ENCODE measurements at places on chromosomes 13 and 19.

- DNase-seq = no peak
Observed at GRCh38 chr13:18946738-18947137, 234.9 kb downstream of the TUBA3C start.

DNA sequence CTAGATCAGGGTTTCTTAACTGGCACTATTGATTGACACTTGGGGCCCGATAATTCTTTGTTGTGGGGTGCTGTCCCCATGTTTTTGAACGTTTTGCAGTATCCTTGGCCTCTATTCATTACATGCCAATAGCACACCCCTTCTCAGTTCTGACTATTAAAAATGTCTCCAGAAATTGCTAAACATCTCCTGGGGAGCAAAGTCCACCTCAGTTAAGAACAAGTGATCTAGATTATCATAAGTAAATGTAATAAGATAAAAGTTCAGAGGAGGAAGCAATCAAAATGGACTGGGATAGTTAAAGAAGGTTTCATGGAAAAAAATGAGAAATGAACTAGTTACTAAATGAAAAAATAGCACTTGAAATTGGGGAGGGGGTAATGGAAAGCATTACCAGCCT is 98.1 kb upstream of the MIR17HG start:
- DNase-seq = no peak

DNA sequence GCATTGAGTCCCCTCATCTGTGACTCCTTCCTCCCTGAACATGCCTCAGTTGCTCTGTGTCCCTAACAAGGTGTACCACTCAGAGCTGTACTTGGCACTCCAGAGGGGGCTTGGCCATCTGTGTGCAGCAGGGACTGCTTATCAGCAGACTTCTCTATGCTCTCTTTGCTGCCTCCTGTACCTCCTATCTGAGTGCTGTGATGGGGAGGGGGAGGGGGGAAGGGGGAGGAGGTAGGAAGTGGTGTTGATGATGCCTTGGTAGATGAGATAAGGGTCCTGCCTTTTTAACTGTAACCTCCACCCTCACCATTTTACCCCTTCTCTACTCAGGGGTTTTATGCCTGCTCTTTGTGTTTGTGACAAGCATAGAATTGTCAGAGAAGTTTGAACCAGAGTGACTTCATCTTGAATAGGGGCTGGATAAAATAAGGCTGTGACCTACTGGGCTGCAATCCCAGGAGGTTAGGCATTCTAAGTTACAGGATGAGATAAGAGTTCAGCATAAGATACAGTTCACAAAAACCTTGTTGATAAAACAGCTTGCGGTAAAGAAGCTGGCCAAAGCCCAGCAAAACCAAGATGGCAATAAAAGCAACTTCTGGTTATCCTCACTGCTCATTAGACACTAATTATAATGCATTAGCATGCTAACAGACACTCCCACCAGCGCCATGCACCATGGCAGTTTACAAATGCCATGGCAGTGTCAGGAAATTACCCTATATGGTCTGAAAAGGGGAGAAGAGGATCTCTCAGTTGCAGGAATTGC is 13.2 kb downstream of the PCDH8 start:
- DNase-seq = no peak

DNA sequence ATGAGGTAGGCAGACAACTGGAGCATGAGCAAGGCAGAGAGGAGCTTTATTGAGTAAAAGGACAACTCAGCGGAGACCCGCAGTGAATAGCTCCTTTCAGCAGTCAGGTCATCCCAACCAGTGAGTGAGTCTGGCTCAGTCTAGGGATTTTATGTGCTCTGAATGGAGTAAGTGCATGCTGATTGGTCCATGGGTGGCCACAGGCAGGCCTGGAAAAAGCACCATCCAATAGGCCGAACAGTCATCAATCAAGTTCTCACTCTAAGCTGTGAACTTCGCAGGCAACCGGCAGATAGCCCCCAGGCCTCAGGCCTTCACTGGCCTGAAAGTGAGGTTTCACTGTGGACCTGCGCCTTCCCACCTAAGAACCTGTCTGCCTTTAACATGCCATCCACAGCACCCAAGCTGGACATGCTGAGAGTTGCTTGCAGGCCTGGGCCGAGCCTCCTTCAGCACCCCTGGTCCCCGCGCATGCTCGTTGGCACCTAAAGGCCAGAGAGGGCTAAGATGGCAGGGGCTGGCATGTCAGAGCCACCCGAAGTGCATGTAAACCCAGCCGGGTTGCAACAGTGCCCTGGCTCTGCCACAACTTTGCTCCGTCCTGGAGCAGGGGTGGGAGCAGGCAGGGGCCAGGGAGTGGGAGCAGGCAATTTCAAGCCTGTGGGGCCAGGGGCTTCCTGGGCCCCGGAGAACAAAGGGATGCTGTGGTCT is 698.7 kb downstream of the SLITRK1 start:
- no peak for DNase-seq

DNA sequence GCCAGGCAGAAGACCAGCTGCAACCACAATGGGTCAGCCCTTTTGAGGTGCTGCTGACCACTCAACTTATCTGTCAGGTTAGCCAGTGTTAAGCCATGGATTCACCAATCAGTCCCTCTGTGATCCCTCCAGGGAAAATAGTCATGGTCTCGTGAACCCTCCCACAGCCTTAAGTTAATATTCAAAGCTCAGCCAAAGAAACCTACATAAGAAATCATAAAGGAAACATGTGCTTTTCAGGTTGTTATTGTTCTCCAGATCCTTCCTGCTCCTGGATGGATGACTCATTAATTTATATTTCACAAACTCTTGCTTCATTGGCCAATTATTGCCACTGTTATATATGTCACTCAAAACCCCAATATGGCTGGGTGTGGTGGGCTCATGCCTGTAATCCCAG is 161.9 kb downstream of the B3GLCT start:
- no peak for DNase-seq
